AG04450 (cell line): ENCODE measurements at places on chromosomes 1 and 21.
A peak's percentile ranks its signal among the peaks of the same experiment; 100 is the strongest.

- DNase-seq = no peak
Observed at GRCh38 chr1:115255154-115255553, 82.9 kb downstream of the NGF start.

GRCh38 chr1:80170811-80171485, 1164.4 kb upstream of the ADGRL4 start:
- no peak for DNase-seq

- DNase-seq = no peak
Observed at GRCh38 chr1:54314696-54315095, 91.5 kb downstream of the SSBP3 start.

DNA sequence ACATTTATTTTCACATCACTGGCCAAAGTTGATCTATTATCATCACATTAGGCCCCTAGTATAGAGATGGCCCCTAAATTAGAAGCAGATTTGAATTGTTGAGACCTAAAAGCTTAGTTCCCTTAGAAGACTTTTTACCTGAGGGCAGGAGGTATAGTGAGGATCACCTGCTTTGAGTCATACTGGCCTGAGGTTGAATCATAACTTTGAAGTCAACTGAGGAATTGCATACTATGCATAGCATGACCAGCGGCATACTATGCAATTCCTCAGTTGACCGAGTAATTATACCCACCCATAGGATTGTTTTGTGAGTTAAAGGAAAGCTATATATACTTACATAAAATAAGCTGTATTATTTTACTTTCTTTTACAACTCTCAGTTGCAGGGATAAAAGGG, 50.3 kb upstream of the DPH5 start:
- DNase-seq = no peak

DNA sequence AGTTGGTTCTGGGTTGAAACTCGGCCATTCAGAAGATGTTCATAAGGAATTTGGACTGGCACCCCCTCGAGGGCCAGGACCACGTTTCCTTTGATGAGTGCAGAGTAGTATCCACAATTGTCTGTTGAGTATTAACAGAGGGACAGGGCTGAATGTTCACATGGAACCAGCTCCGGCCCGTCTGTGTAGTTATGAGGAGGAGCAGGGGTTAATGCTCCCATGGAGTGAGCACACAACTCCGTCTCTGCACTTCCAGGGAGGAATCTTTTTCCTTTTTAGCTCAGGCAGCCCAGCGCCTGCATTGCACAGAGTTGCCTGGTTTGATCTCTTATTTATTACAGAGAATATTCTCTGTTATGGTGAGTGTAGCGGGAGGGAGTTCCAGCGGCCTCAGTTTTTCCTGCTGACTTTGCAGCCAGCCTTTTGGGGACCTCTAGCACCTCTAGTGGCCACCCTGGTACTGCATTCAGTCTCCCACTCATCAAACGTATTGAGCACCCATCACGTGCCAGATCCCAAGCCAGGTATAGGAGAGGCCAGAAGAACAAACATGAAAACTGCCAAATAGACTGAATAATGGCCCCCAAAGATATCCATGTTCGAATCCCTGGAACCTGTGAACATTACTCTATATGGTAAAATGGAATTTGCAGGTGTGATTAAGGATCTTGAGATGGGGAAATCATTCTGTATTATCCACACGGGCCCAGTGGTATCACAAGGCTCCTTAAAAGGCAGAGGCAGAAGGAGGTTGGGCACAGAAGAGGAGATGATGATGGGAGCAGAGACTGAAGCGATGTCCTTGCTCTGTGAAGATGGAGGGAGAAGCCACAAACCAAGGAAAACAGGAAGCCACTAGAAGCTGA, 167.7 kb upstream of the CSF3R start:
- peak; percentile 1 for DNase-seq

DNA sequence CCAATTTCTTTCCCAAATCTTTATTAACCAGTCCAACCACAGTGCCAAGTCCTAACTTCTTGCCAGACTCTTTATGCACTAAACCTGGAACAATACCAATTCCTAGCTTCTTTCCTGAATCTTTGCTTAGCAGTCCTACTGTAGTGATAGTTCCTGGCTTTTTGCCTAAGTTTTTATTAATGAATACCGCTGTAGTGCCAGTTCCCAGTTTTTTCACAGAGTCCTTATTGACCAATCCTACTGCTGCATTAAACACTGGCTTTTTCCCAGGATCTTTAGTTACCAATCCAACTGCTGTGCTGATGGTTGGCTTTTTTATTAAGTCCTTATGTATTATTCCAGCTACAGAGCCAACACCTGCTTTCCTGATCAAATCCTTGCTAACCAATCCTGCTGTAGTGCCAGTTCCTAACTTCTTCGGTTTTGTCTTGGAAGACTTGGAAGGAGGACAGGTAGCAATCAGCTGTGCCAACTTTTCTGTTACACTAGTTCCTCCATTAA, 80.8 kb downstream of the ASH1L start:
- no peak for DNase-seq

GRCh38 chr1:28449904-28450303, 55.9 kb upstream of the RCC1 start:
- DNase-seq = no peak

DNA sequence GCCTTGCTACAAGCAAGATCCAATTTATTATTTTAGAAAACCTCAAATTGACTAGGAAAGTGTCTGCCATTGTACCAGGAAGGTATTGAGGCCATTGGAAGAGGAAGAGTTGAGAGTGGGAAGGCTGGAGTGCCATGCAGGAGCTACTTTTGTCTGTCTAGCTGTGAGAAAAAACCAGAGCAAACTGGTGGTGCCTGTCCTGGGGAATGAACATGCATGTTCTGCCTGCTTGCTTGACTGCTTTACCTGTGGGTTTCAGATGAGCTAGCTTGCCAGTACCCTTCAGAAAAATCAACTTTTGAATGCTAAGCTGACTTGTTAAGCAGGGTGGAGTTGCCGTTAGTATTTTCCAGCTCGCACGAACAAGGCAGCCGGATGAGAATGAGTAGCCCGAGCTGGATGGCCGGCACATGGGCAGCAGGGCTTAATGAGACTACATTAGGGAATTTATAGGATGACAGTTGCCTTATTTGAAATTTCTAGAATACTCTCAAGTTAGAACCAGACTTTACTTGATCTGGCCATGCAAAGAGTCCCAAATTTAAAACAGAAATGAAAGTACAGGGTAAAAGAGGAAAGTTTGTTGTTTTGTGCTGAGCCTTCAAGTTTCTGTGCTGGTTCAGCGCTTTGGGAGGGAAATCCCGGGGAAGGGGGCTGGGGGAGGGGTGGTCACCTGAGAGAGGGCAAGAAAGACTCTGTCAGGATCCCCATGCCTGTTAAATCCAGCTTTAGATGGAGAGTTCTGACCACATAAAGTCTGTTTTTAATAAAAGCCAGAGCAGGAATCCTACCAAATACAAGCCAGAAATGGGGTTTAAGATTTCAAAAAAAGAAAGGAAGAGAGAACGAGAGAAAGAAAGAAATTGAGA, 29.6 kb upstream of the C1orf105 start:
- DNase-seq = no peak

DNA sequence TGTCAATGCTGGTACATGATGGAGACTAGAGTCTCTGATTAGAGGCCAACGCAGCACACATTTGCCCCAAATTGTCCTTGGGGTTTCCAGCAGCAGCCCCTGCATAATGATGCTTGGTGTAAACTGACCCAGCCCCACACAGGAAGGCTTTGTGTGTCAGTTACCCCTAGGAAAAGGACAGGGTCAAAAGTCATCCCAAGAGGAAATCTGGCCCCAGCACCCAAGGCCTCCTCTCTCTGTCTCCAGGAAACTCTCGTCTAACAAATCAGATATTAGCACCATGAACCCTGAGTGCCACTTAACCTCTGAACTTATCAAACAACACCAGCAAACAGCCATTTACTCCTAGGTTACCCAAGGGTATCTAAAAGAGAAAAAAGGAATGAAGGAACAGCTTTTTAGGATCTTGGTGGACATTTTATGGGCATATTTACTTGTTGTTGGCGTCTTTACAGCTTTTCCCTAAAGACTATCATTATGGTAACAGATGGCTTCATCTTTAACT, 84.5 kb downstream of the PSMG1 start:
- no peak for DNase-seq

DNA sequence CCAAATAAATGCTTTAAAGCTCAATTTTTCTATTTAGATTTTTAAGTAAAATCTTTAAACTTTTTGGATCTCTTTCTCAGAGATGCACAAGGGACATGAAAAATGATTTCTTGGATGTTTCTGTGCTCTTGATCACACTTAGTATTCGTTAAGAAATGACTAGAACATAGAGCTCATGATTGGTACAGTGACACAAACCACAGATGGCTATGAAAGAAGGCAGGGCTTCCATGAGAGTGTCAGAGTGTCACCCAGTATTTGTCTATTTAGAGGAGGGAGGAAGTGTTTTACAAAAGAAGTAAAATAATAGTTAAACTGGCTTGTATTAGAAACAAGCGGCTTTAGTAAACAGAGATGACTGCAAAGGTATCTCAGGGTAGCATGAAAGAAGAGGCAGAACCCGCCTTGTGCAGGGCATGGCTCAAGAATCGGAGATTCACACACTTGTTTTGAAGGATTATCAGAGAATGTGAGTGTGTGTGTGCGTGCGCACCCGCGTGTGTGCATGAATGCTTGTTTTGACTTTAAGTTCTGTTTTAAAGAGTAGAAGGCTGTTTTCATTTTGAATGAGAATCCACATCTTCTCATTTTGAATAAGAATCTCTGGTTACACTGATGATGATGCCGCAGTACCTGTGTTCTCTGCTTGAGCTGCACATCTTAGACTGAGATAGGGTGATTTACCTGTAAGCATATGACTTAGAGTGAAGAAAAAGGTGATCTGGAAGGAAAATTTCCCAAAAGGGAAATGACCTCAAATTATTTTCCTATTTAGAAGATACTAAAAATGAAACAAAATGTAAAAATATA, 82.1 kb downstream of the VPS26C start:
- no peak for DNase-seq

DNA sequence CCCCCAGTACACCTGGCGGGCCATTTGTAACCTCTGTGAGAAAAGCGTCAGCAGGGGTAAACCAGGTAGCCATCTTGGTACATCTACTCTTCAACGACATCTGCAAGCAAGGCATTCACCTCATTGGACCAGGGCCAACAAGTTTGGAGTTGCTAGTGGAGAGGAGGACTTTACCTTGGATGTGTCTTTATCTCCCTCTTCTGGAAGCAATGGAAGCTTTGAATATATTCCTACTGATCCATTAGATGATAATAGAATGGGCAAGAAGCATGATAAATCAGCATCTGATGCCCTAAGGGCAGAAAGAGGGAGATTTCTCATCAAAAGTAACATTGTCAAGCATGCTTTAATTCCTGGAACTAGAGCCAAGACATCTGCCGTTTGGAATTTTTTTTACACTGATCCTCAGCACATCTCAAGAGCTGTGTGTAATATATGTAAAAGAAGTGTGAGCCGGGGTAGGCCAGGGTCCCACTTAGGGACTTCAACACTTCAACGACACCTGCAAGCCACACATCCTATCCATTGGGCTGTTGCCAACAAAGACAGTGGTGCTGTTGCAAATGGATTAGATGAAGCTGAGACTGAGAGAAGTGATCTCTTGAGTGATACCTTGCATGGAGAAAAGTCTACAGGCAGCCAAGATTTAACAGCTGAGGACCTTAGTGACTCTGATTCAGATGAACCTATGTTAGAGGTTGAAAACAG, 2.7 kb downstream of the ZBED6 start:
- DNase-seq = no peak

GRCh38 chr1:182473556-182473955, 23.6 kb downstream of the RGSL1 start:
- DNase-seq = no peak

GRCh38 chr1:199724049-199724448, 303.5 kb upstream of the NR5A2 start:
- no peak for DNase-seq

DNA sequence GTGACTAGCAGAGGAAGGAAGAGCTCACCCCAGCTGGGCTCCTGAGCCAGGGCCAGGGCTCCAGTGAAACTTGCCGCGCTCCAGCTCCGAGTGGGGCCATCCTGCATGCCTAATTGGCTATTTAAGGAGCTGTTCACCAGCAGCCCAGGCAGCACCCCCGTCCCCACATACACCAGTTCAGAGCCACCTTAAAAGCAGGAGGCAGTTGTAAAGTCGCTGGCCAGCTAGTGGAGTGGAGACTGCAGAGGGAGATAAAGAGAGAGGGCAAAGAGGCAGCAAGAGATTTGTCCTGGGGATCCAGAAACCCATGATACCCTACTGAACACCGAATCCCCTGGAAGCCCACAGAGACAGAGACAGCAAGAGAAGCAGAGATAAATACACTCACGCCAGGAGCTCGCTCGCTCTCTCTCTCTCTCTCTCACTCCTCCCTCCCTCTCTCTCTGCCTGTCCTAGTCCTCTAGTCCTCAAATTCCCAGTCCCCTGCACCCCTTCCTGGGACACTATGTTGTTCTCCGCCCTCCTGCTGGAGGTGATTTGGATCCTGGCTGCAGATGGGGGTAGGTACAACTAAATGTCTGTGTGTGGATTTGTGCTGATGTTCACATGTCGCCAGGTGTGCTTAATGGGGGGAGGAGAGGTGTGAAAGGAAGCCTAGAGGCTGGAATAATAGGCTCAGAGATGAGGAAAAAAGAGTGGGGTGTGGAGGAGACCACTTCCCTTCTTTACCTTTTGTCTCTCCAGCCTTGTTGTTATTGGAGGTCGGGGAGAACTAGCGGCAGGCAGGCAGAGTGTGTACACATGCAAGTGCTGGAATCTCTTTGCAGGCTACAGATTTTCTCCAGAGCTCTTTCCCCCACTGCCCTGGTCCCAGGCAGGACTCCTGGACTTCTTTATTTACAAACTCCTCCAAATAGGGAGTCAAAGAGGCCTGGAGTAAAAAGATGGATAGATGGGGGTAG, at the start of gene CA14:
Gene CA14 (plus strand): TSS at position 151 of the 962 bp plus-strand sequence. CDS start 355 bp downstream, at position 506.
- DNase-seq = no peak

GRCh38 chr1:46110521-46110920, 21.9 kb downstream of the PIK3R3 start:
- DNase-seq = no peak
